Right kidney (tissue), 9 donors: ENCODE measurements at places on chromosomes 12 and 14.

GRCh38 chr14:105941226-105942166, 415.1 kb downstream of the TMEM121 start:
- no peak for DNase-seq

- DNase-seq = no peak
Observed at GRCh38 chr12:30514666-30515065, 181.0 kb downstream of the IPO8 start.

DNA sequence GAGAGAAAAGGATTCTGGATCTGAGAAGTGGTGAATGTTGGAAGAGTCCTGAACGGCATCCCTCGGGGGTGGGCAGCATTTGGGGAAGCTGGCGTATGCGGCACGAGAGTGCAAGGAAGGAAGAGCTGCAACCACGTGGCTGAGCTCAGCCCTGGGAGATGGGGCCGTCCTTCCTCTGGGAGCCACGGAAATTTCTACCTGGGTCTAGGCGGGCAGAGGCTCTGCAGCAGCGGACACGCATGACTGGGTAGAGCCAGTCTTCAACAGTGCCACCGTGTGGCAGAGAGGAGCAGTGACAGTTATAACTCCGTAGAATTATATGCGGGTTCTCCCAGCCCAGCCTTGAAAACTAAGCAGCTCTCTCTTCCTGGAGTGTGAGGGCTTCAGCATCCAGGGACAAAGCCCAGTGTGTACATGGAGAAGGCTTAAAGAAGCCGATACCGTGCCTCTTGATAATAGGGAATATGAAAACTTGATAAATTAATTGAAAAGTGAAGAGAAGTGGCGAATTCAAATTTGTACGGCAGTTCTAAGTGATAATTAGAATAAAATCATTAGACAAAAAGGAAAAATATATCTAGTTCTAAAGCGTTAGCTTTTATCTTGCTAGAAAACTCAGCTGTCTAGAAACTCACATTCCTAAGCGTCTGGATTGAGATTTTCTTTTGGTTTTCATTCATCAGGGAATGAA, 82.9 kb upstream of the STXBP6 start:
- peak; percentile 44 for DNase-seq

DNA sequence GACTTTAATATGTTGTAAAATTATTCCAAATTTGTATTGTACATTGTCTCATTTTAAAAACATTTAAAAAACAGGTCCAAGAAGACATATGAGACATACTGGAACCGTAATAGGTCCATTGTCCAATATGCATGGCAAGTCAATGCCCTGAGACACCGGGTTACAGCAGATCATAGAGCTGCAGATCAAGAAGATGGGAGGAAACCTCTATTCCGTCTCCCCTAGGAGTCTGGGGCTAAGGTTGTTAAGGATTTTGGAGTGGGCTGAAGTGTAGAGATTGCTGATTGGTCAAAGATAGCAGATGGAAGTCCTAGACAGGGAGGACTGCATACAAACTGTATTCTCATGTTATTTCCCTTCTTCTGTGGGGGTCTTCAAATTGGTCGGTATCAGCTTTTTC, 108.3 kb upstream of the PLEKHA5 start:
- DNase-seq = no peak

- no peak for DNase-seq
Observed at GRCh38 chr14:81273521-81273920, 52.8 kb upstream of the GTF2A1 start.

GRCh38 chr12:6189028-6189427, 11.2 kb upstream of the CD9 start:
- DNase-seq = no peak

GRCh38 chr14:48325486-48325885, 650.1 kb upstream of the MDGA2 start:
- no peak for DNase-seq

DNA sequence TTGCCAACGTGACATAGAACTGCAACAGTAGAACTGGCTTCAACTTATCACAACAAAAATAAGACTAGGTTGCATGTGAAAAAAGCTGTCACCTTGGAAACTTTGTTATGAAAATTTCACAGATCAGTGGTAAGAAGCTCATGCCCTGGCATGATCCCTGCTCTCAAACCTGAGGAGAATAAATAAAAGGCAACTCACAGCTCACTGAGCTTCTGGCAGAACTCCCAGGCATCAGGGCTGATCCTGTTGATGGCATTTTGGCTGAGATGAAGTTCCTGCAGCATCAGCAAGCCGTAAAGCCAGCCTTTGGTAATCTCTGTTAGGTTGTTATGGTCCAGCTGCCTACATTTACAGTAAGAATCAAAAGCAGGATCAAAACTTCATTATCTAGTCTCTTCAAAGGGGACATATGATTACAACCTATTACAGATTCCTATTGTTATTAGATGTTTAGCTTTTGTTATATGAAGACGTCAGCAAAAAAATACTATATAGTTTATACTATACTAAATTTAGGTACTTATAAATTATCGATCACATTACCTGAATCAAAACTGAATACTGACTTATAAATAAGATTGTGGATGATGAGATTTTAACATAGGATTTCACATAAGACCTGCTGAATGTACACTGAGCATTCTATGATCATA, 32.0 kb downstream of the LRIG3 start:
- DNase-seq = no peak

GRCh38 chr14:85317491-85318021, 212.4 kb upstream of the FLRT2 start:
- DNase-seq = no peak

DNA sequence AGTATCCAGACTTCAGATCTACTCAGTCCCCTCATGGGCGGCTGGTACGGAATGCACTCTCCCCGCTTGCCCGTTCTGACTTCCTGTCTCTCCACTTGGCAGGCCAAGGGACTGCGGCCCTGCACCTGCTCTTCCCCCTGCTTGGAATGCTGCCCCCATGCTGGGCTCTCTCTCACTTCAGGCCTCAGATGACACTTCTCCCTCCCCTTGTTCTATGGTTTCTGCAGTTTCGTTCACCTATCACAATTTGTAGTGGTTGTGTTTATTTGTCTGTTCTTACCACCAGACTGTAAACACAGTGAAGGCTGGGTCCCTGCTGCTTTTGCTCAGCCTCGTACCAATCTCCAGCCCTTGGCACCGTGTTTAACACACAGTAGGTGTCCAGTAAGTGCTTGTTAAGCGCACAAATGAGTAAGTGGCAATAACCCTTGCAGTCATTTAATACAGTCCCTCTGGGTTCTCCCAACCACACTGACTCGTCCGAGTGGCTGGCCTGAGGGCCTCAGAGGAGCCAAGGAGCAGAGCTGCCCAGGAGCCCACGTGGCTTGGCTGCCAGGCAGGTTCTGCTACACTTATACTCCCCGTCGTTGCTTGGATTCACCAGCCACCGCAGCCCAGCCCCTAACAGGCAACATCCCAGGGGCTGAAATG, 11.8 kb downstream of the SLC6A12 start:
- no peak for DNase-seq

DNA sequence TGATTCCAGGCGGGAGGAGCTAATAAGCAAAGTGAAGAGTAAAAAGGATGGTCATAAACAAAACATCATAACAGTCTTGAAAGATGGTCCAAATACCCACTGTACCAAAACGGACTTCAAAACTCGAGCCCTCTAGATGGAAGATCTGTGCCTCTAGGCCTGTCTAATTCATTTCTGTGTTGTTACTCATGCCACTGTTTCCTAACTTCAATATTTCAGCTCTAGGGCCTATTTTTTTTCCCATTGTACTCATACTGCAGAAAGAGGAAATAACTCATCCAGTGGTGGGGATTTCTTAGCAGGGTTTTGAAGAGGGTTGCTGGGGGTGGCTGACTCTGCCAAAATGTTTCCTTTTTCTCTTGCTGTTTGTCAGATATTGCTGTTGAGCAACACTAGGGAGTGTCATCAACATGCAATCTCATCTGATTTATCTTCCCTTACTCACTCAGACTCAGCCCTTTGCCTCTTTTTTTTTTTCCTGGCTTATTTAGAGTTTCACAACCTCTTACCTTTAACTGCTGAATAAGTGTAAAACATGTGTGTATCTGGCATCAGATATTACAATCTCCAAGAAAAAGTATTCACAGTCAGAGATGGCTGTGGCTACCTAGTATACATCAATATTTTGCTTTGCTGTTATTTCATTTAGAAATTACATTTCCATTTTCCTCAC, 189.6 kb downstream of the DUSP6 start:
- no peak for DNase-seq
